ENCODE measurements at places on chromosomes 3 and 15.

GRCh38 chr15:84725001-84725491, 9.1 kb upstream of the SEC11A start:
- DNase-seq: no peak

GRCh38 chr3:36060950-36061349, 319.4 kb upstream of the STAC start:
- no peak for DNase-seq

GRCh38 chr15:33136353-33136752, 58.2 kb downstream of the FMN1 start:
- no peak for DNase-seq

- no peak for DNase-seq
Observed at GRCh38 chr3:11126653-11127052, 27.6 kb upstream of the HRH1 start.

- DNase-seq: no peak
Observed at GRCh38 chr3:129224984-129225393, 24.4 kb upstream of the COPG1 start.

DNA sequence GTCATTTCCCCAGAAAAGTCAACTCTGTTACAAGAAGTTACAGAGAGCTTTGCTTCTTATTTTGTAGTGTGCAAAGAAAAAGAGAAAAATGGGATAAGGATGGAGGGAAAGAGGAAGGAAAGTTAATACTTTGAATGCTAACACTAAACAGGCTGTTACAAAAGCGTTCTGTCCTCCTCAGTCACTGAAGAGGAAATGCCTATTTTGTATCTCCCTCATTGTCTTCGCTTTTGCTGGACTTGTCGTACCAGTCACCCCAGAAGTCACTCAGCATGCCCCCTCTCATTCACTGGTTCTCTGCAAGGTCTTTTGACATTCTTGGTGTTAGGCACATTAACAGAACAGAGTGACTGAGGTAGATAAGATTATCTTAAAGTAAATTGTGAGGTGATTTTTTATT, 129.6 kb downstream of the ALCAM start:
- DNase-seq: no peak

DNA sequence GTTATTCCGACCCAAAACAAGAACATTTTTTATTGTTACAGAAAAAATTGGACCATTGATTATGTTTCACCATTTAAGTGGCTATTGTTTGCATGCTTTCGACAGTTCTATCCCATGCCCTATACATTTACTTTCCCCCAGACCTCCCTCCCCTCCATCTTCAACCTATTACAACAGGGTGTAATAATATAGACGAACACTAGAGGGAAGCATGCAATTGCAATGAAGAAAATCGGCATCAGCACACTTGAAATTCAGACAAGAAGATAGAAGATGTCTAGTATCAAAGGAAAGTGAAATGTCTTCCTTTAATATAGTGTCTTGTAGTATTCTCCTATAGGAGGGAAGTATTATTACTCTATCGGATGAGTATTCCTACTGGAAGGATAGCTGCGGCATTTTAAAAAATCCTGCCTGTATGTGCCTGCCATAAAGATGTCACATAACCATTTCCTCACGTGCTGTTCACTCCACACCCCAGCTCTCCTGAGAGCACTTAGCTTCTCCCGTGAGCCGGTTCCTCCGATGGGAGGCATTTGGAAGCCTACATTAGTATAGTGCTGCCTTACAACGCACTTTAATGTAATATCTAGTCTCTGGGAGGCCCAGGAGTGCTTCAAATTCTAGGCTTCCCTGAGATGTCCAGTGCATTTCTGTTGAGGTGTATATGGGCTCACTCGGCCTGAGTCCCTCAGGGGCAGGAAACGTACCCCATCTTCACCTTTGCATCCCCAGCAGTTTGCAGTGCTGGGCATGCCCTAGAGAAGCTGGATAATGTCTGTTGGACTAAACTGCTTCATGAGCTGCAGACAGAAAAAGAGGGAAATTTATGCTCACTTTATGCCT, 17.8 kb upstream of the ERICH6 start:
- DNase-seq: peak; percentile 70

DNA sequence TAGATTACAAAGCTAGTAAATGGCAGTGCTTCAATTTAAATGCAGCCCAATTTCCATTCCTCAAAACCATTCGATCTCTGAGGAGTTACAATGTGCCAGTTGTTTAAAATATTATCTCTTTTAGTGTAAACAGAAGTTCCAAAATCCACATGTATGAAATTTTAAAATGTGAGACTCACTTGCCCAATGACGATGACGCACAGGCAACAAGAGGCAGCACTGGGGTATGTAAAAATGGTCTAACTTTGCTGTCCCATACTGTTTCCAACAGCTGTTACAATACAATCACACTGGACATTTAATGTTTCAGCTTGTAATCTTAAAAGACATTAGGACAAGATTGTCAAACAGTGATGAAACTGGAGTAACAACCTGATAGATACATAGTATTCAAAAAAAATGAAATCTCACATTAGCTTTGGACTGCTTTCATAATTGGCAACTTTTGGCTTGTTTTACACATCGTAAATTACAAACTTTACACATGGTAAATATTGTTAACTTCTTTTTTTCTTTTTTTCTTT, 12.2 kb downstream of the SLTM start:
- DNase-seq: no peak

- no peak for DNase-seq
Observed at GRCh38 chr3:106710596-106710995, 666.6 kb upstream of the CCDC54 start.

- no peak for DNase-seq
Observed at GRCh38 chr15:90571063-90571541, 41.4 kb downstream of the CRTC3 start.

- DNase-seq: no peak
Observed at GRCh38 chr3:721086-721485, 371.7 kb upstream of the CNTN6 start.

DNA sequence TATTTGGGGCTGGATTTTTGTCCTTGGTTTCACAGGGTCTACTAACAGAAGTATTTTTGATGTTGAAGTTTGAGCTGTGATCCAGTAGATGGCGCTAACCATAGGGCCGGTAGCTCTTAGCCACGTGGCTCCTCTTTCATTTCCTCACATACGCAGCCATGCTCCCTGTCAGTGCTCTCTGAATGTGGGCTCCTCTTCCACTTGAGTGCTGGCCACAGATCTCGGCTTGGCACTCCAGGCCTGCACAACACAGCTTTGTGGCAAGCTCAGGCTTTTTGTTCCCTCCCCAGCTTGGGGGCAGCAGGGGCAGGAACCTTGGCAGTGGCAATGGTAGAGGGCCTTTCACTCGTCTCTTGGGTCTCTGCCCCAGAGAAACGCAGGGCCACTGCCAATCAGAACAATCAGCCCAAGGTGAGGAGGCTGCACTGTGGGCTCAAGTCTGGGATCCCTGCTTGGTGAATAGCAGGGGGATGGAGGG, 18.6 kb upstream of the DNAAF4 start:
- DNase-seq: peak; percentile 3

DNA sequence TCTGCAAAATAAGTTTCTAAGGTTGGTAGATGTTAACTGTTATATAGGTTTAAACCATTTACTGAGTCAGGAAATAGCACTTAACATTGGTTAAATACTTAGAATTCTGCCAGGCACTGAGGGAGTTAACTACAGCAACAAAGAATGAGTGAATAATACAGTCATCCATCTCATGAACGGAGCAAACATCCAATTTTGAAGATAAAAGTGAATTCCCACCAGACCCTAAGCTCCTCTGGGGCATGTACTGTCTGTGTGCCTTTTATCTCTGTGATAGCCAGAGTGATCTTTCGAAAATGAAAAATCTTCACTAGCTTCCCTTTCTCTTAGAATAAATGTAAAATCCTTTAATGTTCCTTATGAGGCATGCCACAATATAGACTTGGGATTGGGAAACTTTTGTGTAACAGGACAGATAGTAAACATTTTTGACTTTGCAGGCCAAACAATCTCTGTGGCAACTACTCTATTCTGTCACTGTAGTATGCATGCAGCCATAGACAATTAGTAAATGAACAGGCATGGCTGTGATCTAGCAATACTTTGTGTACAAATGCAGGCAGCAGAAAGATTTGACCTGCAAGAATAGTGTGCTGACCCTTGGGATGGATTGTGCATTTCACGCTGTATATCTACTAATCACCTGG, 294.5 kb upstream of the LMCD1 start:
- no peak for DNase-seq

GRCh38 chr15:100215031-100215842, 126.5 kb downstream of the ADAMTS17 start:
- no peak for DNase-seq

- no peak for DNase-seq
Observed at GRCh38 chr15:47872869-47873432, 155.6 kb downstream of the SEMA6D start.

GRCh38 chr15:39266890-39267289, 314.0 kb upstream of the THBS1 start:
- DNase-seq: no peak

DNA sequence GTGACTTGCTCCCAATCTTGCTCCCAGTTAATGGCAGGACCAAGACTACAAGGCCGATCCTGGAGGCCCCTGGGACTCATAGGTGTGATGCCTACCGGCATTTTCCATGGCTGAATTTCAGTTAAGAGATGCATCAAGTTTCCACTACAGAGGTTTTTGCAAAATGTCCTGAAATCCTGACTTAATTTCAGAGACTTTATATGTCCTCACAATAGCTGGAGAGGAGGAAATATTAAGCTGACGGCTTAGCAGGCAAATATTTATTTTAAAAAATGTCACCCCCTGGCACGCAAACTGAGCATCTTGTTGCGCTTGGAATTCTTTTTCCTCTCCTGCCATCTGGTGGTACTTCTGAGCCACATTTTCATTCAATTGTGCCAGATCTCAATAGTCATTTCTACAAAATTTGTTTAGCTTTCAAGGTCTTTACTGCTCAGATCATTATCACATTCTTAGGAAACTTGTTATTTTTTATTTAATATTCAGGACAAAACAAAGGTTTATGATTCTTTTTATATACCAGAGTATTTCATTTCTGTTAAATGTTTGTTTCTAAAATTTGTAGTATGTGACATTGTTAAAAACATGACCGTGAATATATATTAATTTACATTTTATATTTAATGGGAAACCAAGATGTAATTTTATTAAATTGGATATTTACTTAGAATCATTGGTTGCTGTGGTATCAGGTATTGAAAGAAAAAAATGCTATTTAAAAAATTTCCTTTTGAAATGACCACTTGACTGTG, 189.2 kb upstream of the THRB start:
- DNase-seq: peak; percentile 26

DNA sequence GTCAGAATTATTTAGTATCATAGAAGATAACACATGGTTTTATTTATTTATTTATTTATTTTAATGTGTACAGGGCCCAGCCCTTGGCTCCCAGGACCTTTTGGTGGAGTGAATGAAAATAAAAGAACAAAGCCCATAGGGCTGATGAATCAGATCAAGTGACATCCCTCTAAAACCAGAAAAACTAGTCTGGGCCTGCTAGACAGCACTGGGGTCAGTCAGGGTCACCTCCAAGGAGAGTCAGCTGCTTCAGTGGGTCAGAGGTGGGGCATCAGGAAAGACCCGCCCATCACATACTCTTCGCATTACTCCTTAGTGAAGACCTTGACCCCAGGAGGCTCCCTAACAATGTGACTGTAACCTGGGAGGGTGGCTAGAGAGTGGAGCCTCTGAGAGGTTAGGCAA, 12.8 kb downstream of the PPCDC start:
- DNase-seq: no peak

GRCh38 chr15:34760909-34761308, 6.1 kb upstream of the GJD2 start:
- peak; percentile 4 for DNase-seq

- DNase-seq: no peak
Observed at GRCh38 chr3:194036842-194037241, 99.1 kb upstream of the HES1 start.

- no peak for DNase-seq
Observed at GRCh38 chr15:68676011-68676605, 97.3 kb downstream of the CORO2B start.

GRCh38 chr3:184481984-184482671, 79.5 kb upstream of the EPHB3 start:
- no peak for DNase-seq

- no peak for DNase-seq
Observed at GRCh38 chr3:30711151-30711550, 104.8 kb downstream of the TGFBR2 start.

- DNase-seq: no peak
Observed at GRCh38 chr3:3851621-3852323, 52.5 kb downstream of the LRRN1 start.

GRCh38 chr15:25250906-25251622, 187.8 kb downstream of the UBE3A start:
- no peak for DNase-seq

DNA sequence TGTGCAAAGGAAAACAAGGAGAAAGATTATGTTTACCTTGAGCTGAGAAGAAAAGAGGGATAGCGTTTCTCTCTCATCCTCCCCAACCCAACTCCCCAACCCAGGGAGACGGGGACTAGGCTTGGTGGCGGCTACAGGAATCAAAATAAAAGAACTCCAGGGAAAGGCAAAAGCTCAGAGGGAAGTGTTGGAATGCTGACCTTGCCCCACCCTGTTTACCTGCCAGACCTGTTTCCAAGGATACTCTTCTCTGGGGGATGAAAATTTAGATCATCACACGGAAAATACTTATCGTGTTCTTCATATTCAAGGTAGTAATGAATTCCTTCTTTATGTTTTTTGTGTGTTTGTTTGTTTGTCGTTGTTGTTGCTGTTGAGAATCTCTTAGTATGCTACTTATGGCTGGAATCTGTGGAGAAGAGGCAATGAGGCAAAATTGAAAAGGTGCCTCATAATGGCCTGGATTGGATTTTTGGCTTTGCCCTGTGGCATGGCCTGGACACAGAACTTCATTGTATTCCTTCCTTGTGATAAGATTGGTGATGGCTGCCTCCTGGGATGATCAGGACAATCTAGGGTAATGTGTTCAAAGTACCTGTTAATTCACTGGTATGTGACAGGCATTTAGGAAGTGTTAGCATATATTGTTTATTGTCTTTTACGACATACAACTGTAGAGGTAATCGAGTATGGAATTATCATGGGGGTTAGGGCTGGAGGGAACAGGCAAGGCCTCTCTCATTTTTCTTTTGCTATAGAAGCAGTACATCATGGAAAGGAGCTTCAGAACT, 11.1 kb upstream of the TPRG1 start:
- DNase-seq: no peak

DNA sequence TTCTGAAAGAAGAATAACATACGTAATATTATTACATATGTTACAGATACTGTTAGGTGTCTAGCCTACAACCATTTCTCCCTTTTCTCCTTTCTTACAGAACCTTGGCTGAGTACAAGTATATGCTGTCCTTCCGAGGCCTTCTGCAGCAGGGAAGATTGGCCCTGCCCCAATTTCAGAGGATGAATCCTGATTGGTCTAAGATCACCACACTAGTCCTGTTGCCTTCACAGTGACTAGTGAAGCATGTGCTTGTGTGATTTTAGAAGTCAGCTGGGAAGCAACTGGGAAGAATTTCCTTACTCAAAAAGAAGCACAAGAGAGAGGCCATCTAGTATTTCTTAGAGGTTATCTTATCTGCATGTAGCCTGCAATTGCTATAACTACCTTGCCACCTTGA, 30.6 kb upstream of the MECOM start:
- DNase-seq: no peak

GRCh38 chr3:54985856-54986255, 58.0 kb upstream of the LRTM1 start:
- DNase-seq: no peak

GRCh38 chr3:153252963-153253362, 90.9 kb downstream of the RAP2B start:
- DNase-seq: no peak

GRCh38 chr3:122989856-122990575, 37.5 kb downstream of the SEMA5B start:
- DNase-seq: no peak

GRCh38 chr3:17823816-17824215, 81.4 kb upstream of the TBC1D5 start:
- DNase-seq: no peak

Data from NCI-H1694 treated with DMSO at 0.1 percent for 48 hours (cell line).